Cardiac fibroblast (primary cell): ENCODE measurements at places on chromosomes 2 and 18.
A peak's percentile ranks its signal among the peaks of the same experiment; 100 is the strongest.

DNA sequence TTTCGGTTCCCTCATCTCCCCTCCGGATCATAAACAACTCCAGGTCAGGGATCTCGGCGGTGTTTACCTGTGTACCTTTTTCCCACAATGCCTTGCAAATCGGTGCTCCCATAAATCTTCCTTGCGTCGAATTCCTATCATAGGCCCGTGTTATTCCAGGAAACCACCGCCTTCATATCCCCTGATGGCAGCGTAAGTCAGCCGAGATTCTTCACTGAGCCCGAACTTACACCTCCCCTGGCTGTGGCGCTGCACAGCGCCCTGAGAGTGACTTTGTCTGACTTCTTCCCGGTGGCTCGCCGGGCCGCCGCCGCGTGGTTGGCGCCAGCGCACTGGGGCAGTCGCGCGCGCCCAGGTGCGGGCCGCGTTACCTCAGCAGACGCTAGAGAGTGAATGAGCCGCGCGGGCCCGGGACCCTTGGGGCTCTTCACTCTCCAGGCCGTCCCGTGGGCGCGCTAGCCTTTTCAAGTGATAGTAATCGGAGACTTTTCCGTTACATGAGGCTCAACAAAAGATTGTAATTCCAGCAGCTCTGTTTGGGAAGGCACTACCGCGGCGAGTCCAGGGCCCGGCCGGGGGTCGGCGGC lies 101.6 kb downstream of the SPTBN1 start:
- DNase-seq: peak; percentile 44

GRCh38 chr18:63705401-63705800 lies 2.6 kb downstream of the SERPINB11 start:
- DNase-seq: no peak

DNA sequence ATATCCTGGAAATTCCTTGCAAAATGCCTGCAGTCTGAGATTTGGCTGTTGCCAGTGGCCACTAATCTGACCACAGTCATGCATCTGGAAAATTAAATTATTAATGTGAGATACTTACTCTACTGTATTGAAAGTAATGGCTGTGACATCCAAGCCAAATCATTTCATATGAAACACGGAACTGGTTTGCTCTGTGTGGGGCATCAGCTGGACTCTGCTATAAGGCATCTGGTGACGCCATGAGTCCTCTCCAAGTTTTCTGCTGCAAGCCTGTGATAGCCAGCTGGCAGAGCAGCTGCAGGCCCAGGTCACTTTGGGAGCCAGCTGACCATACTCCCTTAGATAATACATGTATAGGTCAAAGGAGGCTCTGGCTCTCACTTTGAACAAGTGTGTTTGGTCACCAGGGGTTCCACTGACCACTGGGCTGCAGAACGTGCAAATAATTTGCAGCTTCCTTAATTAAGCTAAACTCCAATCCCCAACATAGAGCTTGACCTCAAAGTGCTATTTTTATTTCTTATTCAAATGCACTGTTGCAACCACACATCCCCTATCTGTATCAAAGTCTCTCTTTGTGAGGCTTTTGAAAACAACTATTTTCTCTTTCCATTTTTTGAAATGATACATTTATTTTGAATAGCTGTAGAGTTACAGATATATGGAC lies 152.9 kb downstream of the NCKAP5 start:
- DNase-seq: no peak

GRCh38 chr18:26286008-26286407 lies 59.8 kb downstream of the TAF4B start:
- no peak for DNase-seq

- no peak for DNase-seq
These were observed 229.0 kb downstream of the SOX11 start for GRCh38 chr2:5921081-5921642.

DNA sequence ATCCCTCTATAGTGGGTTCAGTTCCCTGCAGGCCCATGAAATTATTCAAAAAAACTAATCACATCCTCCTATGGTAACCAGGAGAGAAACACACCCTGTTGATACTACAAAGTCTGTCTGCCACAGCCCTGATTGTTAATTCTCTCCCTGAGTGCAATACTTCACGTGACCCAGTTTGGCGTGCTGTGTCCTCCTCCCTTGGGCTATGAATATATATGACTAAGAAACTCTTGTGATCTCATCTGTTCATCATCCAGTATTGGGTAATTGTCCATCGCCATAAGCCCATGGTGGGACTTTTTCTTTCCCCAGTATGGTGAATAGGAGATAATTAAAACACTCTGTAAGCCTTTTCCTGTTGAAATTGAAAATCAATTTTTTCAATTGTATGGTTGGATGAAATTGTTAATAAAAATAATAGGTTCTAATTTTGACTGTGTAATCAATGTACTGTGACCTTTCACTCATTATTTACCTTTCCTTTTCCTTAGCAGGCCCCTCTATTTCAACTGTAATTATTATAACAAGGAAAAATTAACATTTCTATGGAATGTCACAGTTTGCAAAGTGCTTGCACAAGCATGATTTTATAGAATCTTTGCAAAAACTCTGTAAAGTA lies 1822.6 kb downstream of the SUCLG1 start:
- DNase-seq: peak; percentile 9

DNA sequence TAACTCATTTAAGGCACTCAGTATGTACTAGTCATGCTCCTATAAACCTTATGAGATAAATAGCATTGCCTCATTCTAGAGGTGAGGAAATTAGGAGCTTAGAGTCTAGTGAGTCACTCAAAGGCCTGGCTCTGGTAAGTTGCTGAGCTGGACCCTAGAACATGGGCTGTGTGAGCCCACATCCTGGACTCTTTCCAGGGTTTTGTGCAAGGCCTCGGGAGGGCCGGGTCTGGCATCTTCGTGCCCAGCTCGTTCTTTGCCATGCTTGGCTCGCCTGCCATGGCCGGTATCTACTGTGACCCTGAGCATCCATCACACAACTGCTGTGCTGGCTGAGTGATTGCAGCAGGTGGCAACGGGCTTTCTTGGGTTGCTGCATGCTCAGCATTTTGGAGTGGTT lies 168.0 kb downstream of the LPIN1 start:
- peak; percentile 41 for DNase-seq

- peak; percentile 95 for DNase-seq
These were observed 3.3 kb upstream of the SOS1 start for GRCh38 chr2:39124000-39124745.

- no peak for DNase-seq
These were observed 386.7 kb downstream of the TGIF1 start for GRCh38 chr18:3836483-3837335.

- DNase-seq: no peak
These were observed 4.3 kb downstream of the HNRNPLL start for GRCh38 chr2:38598200-38598990.

DNA sequence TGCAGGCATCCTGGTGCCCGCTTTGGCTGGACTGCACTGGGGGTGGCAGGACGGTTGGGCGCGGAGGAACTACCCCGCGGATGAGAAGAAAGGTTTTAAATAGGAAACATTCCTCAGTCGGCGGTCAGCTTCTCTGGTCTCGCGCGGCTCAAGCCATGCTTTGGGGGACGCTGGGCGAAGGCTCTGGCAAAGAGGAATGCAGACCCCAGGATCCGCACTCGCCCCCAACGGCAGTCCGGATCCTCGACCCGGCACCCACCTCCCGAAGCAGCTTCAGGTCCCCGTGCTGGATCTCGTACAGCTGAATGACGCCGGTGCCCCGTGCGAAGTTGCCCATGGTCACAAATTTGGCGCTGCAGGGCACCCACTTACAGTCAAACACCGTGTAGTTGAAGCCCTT lies 686 bp upstream of the PNO1 start:
- DNase-seq: no peak

DNA sequence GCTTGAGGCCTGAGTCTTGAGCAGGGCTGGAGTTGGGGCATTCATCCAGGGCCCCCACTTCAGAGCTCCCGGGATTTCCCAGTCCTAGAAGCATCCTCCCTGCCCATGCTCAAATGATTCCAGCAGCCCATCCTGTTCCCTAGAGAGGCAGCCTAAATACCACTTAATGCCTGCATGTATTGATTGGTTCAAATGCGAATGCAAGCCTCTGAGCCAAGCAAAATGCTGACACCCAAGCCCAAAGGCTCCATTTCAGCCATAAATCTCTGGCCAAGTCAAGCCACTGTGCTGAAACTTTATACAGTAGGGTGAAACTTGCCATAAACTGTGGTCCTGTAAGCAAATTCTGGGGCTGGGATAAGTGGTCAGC lies 279.8 kb downstream of the CLIP4 start:
- no peak for DNase-seq

GRCh38 chr2:86035883-86036668 lies 69.6 kb downstream of the POLR1A start:
- peak; percentile 88 for DNase-seq

GRCh38 chr2:176917-177316 lies 86.9 kb downstream of the SH3YL1 start:
- DNase-seq: no peak

GRCh38 chr2:25867396-25868003 lies 10.8 kb downstream of the ASXL2 start:
- DNase-seq: no peak

DNA sequence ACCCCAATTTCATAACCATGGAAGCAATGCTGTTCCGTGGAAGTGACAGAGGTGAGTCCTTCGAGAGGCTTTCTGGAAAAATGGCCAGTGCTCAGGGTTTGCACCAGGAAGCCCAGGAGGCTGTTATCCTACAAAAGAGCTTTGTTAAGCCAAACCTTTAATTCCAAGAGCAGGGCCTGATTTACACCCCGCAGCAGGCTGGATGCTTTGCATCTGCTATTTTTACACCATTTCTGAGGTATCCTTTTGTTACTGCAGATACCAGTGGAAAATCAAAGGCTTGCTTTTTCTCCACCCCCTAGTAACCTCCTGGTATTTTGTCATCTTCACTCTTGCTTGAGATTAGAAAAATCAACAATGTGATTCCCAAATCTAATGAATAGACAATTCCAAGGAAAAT lies 380.6 kb downstream of the SOX11 start:
- no peak for DNase-seq

- DNase-seq: no peak
These were observed 1620.0 kb downstream of the SUCLG1 start for GRCh38 chr2:82839036-82839435.

DNA sequence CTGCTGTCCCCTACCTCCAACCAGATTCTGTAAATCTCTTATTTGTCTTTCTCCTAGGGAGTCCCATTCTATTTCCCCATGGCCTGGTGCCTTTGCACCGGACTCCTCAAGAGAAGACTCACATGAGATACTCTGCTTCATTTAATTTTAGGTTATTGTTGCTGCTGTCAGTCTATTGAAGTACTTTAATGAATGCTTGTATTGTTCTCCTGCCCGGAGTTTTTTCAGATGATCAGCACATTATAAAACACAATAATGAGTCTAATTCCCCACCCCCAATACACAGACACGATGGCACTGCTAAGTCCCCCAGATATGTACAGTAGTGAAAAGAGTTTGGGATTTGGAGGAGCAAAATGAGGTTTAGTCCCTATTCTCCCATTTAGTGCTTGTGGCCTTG lies 58.9 kb downstream of the HAUS1 start:
- DNase-seq: no peak

DNA sequence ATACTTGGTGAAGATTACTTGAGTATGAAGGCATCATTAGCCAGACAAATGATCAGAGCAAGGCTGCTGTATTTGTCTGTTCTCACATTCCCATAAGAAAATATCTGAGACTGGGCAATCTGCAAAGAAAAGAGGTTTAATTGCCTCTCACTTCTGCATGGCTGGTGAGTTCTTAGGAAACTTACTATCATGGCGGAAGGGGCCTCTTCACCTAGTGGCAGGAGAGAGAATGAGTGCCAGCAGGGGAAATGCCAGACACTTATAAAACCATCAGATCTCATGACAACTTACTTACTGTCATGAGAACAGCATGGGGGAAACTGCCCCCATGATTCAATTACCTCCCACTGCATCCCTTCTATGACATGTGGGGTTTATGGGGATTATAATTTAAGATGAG lies 452.3 kb downstream of the GALR1 start:
- DNase-seq: no peak

GRCh38 chr2:234278556-234279255 lies 218.2 kb downstream of the ARL4C start:
- no peak for DNase-seq

DNA sequence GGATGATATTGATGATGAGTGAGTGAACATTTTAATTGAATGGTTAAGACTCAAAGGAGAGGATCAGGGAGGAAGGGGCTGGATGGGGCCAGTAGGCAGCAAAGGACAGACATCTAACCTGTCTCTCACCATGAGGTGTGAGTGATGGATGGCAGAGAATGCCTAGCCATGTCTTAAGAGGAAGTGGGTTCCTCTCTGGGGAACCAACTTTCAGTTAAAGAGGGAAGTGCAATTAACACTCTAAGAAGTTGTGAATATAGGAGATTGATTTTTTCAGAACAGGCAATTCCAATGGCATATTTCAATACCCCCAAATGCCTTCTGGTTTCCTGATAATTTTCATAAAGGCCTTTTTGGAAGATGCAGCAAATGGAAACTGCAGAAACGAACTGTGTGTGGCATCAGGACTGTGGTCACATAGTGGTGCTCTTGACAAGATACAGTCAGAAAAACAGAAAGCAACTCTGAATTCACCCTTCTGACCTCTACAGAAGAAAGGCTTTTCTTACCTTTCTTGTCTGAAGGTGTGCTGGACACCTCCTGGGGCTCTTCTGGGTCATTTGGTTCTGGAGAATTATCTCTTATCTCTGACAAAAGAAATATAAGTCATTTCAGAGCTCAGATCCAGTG lies 10.2 kb downstream of the SP110 start:
- DNase-seq: no peak

DNA sequence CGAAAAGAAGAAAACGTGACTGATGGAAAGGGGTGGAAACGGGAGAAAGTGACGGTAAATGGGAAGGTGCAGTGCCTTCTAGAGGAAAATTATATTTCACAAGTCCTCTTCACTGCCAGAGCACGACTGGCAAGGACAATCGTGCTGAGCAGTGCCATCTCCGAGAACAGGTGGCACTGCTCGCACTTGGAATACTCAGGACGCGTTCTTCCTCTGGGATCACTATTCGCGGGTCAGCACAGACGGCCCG lies 364 bp downstream of the STAT1 start:
- no peak for DNase-seq

DNA sequence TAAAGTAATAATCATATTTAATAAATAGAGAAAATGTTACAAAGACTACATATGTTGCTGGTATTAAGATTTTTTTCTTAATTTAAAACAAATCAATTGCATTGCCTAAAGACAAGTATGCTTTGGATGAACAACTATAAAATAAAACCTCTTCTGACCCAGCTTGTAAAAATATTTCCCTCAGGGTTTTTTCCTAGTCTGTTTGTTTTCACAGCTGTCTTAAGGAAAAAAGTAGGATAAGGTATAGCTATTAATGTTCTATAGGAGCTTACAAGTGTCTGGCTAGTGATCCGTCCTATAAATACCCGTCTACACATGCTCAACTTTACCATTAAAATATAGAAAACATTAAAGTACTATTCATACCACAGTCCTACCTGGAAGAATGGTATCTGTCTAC lies 97.1 kb downstream of the NOL10 start:
- no peak for DNase-seq

DNA sequence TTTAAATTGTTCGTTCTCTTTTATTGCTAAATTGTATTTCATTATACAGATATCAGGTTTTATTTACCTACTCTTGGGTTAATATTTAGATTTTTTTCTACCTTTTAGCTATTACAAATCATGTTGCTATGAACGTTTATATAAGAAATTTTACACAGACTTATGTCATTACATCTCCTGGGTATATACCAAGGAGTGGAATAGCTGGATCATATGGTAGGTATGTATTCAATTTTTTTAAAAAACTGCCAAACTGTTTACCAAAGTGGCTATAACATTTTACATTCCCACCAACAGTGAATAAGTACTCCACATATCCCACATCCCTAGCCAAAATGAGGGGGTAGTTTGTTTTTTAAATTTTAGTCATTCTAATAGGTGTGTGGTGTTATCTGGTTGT lies 32.3 kb upstream of the BAZ2B start:
- no peak for DNase-seq
